Spinal cord (tissue), 10 donors: ENCODE measurements at places on chromosomes 5 and 9.

DNA sequence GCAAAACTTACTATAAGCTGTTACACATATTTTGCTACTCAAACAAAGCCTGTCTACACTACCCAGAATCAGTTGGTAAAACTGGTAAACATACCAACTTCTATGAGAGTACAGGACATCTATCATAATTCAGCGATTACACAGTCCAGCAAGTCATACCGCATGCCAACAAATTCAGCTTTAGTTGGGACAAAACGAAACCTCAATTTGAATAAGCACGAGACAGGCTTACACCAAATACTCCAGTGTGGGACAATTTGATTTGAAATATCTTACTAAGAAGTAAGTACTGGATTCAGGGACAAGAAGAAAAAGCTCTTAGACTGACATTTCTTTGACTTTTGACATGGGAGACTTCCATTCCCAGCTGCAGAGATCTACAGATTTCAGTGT lies 2.0 kb downstream of the NRG2 start:
- DNase-seq: no peak

- no peak for DNase-seq
Observed at GRCh38 chr9:36442710-36443109, 42.6 kb upstream of the RNF38 start.

DNA sequence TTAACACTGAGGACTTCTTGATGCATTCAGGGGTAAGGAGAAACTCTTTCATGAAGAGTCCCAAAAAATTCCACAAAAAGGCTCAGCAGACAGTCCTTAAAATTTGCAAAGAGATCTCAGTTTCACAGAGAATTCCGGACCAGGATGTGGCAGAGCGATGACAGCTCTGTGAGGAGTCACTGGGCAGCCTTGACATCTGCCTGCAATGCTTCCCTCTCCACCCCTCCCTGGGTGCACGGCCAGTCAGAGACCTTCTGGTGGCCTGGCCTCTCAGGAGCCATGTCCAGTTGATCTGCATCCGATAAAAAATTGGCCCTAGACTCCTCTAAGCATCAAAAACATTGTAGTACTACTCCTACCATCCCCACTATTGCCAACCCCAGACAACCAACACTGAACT lies 76.8 kb downstream of the MACROH2A1 start:
- no peak for DNase-seq

- DNase-seq: no peak
Observed at GRCh38 chr5:96316487-96316886, 116.6 kb downstream of the PCSK1 start.

GRCh38 chr9:133063159-133063499 lies 1.3 kb downstream of the CEL start:
- DNase-seq: no peak

DNA sequence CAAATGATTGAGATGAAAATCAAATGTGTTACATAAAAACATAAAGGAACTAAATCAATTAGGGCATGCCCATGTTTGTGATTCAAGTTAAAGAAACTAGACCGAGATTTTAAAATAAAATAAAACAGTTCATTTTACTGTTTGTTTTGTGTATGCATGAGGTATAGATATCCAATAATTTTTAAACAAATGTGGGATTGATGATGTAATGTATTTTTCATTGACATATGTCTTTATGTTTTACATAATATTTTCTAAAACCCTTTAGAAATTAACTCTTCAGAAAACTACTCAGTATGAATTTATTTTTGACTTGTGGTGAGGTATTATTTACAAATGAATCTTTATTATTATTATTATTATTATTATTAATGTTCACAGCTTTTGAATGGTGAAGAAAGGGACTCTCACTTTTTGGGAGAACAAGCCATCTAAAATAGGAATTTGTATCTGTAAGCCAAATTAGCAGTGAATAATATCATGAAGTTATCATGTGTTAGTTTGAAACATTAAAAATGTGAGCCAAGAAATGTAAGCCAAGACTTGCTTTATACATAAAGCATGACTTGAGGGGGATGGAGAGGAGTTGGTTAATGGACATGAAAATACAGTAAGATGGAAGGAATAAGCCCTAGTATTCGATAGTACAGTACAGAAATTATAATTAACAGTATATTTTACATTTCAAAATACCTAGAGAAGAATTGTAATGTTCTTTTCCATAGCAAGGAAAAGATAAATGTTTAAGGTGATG lies 355.0 kb downstream of the CDH10 start:
- DNase-seq: no peak

DNA sequence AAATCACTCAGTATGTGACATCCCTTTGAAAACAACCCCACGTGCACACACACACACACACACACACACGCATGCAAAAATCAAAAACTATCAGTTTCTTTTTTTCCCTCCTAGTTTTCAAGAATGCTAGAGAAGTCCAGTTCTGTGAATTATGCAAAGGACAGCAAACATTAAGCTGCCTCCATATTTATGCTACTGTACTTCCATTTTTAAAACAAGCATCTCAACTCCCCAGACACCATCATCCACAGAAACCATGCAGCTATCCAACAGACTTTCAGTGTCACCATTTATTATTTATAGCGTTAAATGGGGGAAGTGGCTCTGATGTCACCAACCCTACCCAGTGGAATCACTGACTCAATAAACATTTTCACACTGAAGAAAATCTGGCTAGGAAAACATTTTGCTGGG lies 1.6 kb downstream of the FBXW11 start:
- no peak for DNase-seq

DNA sequence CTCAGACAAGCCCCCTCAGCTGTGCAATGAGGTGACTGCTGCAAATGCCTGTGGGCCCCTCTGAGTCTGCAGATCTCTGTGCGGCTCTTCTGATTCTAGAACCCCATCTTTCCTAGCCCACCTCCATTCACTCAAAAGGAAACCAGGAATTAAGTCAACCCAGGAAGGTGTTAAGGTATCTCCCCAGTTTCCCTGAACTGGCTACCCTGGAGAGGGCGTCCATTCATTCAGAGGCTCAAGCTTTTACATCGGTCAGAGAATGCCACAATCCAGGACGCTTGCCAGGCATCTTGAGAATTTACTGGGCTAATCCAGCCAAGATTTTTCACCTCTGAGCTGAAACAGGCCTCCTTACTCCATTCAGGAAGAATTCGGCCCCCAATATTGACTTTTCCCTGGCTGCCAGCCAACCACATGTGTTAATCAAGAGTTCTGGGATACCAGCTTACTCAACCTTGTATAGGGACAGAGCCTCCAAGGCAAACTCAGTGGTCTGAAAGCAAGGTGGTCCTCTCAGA lies 889 bp upstream of the ADAMTS12 start:
- DNase-seq: peak; percentile 77
